ENCODE measurements at places on chromosomes 1 and 21. TPM values are rescaled to one million over a fixed set of nuclear protein-coding genes. Genes with fewer than 3 reads are reported as not detected.
A peak's percentile ranks its signal among the peaks of the same experiment; 100 is the strongest.

The KRTAP12-2 gene
- not detected for total RNA-seq

The KMO gene
- 0.17 TPM for total RNA-seq

The THEM4 gene
- total RNA-seq, result 12.7 TPM

The CREB3L4 gene
- total RNA-seq, result 26.9 TPM

DNA sequence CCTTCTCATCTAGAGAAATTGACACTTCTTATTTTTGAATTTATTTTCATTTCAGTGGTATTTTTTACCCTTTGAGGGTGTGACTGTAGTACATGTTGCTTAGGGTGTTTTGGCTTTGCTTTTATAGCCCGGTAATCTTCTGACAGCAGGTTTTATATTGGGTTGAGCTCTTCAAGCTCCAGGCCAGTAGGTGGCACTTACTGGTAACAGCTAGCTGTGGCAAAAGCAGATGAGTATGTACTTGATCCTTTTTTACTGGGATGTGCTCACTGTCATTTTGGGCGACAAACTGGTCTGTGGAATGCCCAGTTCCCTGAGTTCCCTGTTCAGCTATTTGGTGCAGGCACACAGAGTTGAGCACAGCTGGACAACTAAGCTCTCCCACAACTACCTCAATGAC is 916.2 kb upstream of the B3GALT2 start:
- DNase-seq, result no peak

DNA sequence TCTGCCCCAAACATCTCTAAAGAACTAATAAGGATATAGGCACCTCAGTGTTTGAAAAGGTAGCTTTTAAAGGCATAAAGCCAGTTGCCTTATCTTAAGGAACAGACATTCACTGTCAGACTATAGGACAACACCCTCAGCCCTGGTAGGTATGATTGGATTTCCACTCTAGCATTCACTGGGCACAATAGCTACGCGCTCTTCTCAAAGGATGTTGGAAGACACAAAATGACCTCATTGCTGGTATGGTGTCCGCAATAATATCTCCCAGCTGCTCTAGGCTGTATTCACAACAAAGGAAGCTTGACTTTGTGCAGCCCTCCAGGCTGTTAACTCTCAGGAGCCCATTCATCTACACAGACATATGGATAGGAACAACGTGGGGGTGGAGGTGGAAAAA is 119.4 kb upstream of the CXADR start:
- no peak for DNase-seq

- peak; percentile 1 for DNase-seq
These were observed 58.1 kb downstream of the NME7 start for GRCh38 chr1:169309178-169310166.

DNA sequence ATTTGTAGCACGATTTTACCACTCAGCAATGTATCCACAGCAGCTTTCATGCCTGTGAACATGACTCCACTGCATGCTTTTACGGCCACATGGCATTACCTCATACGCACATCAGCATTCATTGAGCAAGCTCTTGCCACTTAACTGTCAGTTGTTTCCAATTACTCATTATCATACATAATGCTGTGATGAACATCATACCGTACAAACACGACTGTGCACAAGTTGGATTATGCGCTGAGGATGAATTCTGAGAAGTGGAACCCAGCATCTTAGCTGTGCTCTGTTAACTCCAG is 9.6 kb downstream of the UMODL1 start:
- no peak for DNase-seq

- DNase-seq, result no peak
These were observed 108.0 kb downstream of the SGIP1 start for GRCh38 chr1:66641891-66642473.

- no peak for DNase-seq
These were observed 9.1 kb downstream of the CTSE start for GRCh38 chr1:206014601-206015000.

GRCh38 chr21:25528515-25528914 is 78.8 kb downstream of the MRPL39 start:
- no peak for DNase-seq

DNA sequence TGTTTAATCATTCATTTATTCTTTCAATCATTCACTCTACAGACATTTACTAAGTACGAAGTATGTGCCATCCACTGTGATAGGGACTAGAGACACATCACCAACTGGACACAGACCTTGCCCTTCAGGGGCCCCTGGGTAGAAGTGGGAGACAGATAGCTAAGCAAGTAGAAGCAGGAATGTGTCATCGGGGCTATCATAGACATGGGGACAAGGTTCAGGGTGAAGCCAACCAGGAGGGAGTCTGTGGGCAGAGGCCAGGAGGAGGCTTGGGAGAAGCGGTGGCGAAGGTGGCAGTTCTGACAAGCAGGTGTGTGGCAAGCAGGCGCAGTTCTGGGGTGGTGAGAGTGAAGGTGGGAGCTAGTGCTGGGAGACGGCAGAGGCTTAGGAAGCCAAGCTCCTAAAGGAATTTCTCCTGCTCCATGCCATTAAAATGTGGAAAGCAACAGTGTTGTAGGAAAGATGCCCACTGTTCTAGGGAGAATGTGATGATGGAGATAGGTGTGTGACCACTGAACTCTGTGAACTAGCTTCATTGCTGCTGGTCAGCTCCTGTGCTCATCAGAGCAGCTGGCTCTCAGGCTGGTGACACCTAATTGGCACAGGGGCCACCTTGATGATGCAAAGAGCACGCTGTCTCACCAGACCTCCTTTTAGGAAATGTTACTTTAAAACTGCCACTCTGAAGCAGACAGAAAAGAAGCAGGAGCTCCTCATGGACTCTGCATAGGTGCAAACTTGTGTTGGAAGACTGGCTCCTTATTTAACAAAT is 79.7 kb upstream of the LPGAT1 start:
- no peak for DNase-seq

GRCh38 chr1:36411674-36412648 is 14.3 kb upstream of the LSM10 start:
- no peak for DNase-seq
